ENCODE measurements at places on chromosomes 5 and 9.

- DNase-seq: peak; percentile 94
These were observed at the start of gene GLDC for GRCh38 chr9:6645355-6646292. Gene GLDC, minus strand, starts transcription at chr9:6645729. Its CDS starts 230 bp downstream, at chr9:6645499.

DNA sequence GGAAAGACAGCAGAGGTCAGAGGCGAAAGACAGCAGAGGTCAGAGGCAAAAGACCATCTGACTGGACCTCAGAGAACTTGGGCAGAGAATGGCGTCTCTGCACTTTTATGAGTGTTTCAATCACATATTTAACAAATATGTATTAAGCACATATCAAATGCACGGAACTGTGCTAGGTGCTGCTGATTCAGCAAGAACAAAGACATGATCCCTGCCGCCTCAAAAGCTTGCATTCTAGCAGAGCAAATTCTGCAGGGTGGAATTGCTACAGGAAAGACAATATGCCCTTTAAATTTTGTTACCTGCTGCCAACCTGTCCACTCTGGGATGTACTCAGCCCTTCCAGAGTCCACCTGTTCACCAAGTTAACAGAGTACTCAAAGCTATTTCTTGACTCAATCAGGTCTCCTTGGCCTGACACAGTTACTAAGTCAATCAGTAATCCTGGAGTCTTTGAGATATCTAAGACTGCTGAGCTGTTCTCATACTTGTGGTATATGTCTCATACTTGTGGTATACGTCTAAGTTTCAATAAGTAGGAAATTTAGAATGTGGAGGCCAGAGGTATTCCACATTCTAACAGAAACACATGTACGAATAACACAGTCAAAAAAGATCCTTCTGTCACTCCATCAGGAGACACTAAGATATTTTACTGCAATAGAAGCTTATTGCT lies 131.8 kb downstream of the GNAQ start:
- no peak for DNase-seq

GRCh38 chr9:19404283-19405075 lies 4.3 kb upstream of the ACER2 start:
- DNase-seq: no peak

GRCh38 chr9:79757881-79758669 lies 186.3 kb downstream of the TLE4 start:
- no peak for DNase-seq

DNA sequence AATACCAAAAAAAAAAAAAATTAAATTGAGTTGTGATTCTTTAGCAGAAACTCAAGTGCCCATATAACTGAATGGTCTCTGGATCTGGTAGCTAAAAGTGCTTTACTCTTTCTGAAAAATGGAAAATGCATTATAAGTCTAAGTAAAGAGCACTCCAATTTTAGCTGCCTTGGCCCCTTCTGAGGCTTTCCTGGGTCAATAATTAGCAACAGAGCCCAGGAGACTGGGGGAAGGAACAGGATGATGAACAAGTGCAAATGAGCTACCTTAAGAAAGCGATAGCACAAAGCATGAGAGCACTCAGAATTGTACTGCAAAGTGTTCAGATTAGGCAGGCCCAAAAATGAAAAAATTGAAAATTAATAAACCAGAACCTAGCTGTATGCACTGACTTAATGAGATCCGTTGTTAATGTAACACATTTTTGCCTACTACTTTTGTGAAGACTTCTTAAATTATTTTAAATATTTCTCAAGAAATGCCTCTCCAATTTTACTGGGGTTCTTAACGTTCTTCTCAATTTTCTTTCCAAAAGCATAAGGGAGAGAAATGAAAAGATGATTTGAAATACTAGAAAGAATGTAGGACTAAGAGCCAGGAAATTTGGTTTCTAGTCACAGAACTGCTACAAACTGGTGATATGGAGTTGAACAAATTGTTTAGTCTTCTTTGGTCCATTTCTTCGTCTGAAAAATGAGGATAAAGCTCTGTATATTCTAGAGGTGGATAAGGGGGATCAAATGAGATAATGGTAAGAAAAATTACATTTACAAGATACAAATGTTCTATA lies 566.1 kb downstream of the PDE4D start:
- no peak for DNase-seq

DNA sequence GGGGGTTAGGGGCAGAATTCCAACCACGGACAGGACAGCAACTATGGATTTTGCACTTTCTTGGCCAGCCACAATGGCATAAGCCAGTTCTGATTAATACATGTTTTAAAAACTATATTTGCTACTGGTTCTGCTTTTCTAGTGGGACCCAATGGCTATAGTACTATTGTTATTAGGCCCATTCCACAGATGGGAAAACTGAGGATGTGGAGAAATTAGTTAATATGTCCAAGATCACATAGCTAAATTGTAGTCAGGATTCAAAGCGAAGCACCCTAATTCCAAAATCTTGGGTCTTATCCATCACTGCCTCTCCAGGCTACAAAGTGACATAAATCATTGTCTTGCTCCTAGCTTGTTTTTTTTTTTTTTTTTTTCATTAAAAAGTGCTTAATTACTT lies 133.9 kb downstream of the PJA2 start:
- no peak for DNase-seq

DNA sequence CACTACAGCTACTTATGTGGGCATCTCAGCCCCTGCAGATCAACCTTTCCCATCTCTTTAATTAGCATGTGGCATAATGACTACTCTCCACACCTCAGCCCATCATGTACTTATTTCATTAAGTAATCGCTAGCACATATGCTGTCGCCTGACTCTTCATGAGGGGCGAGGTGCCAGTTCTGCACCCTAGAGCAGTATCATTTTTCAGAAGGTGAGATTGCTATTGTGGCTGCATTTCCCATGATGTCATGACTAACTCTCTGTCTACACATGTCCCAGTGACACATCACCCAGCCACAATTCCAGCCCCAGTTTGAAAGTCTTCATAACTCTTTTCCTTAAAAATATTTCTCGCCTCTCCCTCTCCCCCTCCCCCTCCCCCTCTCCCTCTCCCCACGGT lies 7.6 kb upstream of the F2RL1 start:
- DNase-seq: no peak

- DNase-seq: no peak
These were observed 73.0 kb upstream of the UBTD2 start for GRCh38 chr5:172356527-172356926.

GRCh38 chr5:135026645-135027265 lies 7.3 kb downstream of the PITX1 start:
- DNase-seq: no peak

- DNase-seq: no peak
These were observed 248.0 kb downstream of the DRD1 start for GRCh38 chr5:175195698-175196656.

- no peak for DNase-seq
These were observed 893.5 kb upstream of the EDIL3 start for GRCh38 chr5:85278193-85278592.

DNA sequence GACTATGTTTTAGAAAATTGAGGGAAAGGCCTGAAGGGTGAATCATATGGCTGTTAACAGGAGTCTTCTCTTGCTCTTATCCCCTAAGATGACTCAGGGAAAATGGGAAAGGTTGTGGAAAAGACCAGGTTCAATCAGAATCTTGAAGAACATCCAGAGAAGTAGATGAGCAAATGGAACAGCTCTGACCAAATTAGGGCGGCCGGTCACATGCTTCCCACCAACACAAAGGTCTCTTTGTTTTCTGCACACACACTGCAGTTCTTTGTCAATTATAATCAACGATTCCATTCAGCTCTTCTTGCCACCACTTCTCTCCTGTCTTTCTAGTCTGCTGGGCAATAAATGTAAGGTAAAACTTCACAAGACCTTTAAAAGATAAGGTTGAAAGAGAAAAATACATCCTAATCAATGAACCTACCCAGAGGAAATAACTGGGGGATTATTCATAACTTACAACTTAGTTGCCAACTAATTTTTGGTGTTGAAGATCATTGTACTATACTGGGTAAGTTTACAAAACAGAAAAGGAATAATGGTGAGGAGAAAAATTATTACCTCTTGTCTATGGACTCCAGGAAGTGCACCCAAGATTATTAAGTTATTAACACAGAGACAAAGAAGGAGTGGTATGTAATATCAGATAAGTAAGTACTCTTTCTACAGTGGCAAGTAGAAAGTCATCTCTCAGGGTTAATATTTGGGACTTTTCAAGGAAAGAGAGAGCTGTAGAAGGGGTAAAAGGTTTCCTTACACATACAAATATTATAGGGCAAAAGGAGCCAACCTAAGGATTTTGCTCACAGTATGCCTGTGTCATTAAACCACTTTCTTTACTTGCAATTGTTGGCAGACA lies 441.9 kb upstream of the PIK3R1 start:
- no peak for DNase-seq

- no peak for DNase-seq
These were observed 355.0 kb downstream of the EBF1 start for GRCh38 chr5:158744680-158745079.

- DNase-seq: no peak
These were observed 9.7 kb upstream of the CHD1 start for GRCh38 chr5:98938464-98938863.

GRCh38 chr9:84123648-84124406 lies 143.2 kb downstream of the RMI1 start:
- DNase-seq: no peak

DNA sequence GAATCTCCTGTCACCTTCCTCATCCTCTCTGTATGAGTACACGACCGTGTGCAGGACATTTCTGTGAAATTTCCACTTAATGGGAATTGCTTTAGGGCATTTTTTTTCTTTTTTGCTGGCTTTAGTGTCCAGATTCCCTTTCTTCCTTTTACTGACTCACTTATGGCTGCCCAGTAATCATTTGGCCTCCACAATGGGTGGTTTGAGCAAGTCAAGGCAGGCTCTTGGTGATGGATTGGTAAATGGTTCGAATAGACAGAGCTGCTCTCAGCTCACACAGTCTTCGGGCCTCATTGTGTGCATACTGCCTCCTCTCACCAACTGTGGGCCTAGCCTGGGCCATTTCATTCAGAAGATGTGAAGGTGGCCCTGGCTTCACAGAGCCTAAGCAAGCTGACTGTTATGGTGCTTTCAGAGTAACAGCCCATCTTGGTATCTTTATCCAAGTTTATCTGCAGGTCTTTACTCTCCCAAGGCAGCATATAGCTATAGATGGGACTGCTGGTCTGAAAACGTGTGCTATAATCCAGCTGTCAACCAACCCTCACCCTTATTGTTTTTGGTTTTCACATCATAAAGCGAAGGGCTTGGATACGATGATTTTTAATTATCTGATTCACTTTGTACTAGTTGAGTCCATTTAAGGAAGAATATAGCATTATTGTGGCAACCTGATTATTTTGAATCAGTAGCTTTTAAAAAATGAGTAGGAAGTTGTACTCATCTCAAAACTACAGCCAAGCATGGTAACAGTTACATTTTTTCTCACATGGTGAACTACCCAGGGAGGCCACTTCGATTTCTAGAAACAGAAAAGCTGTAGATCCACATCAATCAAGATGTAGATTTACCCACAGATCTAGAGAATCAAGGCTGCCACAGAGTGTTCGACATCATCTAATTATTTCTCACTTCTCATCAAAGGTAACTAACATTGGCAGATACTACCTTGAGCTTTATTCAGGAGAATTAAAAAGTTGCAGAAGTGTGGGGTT lies 50.4 kb upstream of the CKMT2 start:
- no peak for DNase-seq

GRCh38 chr5:60352992-60353599 lies 346.9 kb downstream of the DEPDC1B start:
- DNase-seq: no peak

DNA sequence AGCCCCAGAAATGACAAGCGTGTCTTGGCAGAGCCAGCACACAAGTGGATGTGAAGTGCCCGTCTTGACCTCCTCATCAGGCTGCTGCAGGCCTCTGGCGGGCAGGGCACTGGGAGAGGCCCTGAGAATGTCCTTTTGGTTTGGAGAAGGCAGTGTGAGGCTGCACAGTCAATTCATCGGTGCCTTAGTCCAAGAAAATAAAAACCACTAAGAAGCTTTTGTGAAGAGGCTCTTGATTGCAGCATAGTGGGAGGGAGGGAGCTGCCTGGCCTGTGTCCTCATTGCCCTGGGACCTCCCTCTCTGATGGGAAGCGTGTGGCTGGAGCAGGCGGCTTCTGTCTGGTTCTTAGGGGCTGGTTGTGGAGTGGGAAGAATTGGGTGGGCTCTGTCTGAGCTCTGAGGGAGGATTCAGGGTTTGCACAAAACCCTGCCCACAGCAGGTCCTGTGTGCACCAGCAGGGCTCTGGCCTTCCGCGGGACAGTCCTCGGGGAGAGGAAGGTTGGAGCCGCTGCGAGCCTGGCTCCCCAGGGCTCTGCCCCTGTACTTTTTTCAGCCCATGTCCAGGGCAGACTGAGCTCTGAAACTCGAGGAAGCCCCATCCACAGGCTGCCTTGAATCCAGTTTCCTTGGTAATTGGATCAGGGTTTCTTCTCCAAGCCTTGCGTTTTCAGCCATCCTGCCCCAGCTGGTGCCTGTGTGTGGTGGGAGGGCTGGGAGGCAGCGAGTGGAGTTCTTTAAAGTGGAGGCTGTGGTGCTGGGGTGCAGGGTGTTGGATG lies 1.1 kb downstream of the HRCT1 start:
- DNase-seq: no peak

- DNase-seq: no peak
These were observed 13.4 kb upstream of the AIF1L start for GRCh38 chr9:131082774-131083512.

GRCh38 chr5:31113666-31114350 lies 79.7 kb upstream of the CDH6 start:
- no peak for DNase-seq

DNA sequence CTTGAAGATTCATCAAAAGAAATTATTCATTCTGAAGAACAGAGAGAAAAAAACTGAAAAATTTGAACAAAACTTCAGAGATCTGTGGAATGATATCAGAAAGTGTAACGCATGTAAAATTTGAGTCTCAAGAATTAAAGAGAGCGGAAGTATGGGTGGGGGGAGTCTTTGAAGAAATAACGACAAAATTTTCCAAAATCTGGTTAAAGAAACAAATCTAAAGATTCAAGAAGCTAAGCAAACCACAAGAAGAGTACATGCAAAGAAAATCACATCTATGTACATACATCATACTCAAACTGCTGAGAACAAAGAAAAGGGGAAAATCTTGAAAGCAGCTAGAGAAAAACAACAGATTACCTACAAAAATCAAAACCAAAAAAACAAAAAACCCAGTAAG lies 149.4 kb upstream of the TBCA start:
- DNase-seq: no peak

DNA sequence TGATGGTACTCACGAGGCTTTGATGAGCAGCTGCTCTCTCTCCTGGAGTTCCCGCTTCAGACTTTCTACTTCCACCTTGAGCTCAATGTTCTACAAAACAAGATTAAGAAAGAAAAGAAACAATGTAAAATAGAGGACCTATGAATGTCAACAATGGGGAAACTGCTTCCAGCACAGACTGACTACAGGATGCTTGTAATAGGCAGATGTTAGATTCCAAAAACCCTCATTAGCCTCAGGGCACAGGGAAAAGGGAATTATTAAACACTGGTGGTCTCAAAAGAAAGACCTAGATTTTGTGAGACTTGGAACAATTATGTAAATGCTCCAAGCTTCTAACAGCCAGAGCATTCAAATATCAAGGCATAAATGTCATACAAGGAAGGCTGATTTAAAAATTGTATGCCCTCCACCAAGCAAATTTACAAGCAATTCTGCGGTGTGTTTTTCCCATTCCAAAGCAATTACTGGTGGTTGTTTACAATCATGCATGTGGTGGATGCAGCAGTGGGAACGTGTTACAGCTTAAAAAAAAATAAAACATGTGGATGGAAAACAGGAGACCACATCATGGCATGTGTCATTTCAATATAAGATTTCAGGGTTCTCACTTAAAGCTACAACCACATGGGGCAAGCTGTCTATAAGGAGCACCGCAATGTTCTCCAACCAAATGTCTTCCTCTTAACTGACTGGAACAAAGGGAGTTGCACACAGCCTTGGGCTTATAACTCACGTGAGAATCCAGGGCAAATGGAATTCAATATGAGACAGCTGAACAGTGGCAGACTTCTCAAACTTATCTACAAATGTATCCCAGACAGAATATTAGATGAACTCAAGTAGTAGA lies 34.0 kb downstream of the CDK5RAP2 start:
- DNase-seq: no peak

Measured in GM19239 (cell line).